ENCODE measurements at places on chromosomes 12 and 14.

DNA sequence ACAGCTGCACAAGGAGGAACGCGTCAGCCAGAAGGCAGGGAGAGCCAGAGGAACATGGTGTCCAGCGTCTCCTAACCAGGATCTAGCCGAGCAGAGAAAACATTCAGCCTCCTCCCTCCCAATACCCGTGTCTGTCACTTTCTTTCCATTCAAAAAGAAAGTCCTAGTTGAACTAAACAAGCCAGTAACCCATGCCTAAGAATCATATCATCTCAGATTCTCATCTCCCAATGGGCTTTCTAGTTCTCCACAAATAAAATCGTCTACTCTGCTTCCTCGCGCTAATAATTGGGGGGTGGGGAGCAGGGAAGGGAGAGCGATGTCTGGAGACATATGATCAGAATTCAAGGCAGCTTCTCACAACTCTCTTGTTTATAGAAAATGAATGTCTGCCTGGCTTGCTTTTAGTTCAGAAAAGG, 7.4 kb downstream of the NKX2-1 start:
- no peak for DNase-seq

GRCh38 chr14:58701604-58702003, 63.8 kb downstream of the DACT1 start:
- no peak for DNase-seq

DNA sequence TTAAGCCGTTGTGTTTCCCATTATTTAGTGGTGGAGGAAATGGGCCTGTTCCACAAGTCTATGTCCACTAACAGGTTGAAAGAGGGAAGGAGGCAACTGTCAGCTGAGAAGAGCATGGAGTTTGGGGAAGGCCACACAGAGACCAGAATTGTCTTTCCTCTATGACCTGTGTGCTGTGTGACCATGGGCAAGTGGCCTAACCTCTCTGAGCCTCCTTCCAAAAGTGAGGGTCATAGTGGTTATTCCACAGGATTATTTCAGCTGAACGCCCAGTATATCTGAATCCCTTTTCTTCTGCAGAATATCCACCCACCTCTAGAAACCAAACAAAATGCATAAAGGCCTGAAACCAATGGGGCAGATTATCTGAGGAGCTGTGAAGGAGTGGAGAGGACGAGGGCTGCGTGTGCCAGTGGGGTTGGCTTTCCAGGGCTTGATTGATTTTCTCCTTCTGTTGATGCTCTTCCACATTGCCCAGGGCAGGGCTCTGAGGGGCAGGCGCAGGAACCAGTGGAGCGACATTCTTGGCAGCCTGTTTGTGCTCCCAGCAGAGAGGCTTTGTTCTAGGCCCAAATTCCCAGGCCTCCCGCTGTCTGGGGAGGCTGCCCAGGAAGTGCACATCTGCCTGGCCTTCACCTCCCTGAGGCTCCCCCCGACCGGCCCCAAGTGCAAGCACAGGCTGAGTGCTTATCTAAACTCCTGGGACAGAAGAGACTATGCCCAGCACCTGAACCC, 452.7 kb downstream of the BCL11B start:
- DNase-seq: no peak

GRCh38 chr14:85934886-85935254, 404.9 kb downstream of the FLRT2 start:
- no peak for DNase-seq

DNA sequence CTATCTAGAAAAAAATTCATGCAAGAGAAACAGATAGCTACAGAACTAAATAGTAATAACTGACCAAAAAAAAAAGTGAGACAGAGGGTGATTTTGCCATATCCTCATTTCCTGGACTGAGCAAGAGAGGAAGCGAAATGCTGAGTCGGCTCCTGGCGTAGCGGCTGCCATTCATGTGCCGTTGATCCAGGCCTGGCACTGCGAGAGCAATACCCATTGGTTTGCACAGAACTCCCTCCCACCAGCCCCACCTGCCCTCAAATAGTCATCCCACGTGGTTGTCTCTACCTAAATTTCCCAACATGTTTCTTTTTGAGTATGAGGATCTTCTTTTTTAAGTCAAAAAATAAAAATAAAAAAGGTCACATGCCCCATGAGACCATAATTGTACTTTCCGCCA, 9.4 kb upstream of the WNT5B start:
- DNase-seq: peak; percentile 44

DNA sequence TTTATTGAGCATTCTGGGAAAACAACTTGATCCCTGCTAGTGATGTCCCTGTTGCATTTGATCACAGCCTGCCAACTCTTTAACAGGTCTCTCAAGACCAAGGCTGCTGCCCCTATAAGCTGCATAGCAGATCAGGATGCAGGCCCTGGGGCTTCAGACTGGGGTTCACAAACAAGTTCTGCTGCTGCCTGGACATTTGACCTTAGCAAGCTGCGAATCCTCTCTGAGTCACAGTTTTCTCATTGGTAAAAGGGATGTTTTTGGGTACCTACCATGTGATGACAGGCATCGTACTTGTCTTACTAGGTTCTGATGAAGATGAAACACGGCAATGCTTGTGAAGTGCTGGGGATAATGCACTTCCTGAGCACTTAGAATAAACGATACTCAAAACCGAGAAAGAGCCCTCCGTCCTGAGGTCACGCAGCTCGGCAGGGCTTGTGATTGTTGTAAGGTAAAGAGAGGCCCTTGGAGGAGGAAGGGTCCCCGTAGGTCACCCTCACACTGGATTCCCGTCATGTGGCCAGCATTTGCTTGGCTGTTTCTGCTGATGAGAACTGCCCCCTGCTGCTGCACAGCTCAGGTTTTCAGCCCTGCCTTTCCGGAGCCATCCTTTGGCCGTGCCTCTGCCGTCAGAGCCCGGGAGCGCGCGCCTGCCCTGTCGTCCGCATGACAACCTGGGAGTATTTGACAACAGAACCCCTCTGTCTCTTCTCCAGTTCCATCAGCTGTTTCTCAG, 39.1 kb downstream of the TSPAN9 start:
- DNase-seq: no peak

DNA sequence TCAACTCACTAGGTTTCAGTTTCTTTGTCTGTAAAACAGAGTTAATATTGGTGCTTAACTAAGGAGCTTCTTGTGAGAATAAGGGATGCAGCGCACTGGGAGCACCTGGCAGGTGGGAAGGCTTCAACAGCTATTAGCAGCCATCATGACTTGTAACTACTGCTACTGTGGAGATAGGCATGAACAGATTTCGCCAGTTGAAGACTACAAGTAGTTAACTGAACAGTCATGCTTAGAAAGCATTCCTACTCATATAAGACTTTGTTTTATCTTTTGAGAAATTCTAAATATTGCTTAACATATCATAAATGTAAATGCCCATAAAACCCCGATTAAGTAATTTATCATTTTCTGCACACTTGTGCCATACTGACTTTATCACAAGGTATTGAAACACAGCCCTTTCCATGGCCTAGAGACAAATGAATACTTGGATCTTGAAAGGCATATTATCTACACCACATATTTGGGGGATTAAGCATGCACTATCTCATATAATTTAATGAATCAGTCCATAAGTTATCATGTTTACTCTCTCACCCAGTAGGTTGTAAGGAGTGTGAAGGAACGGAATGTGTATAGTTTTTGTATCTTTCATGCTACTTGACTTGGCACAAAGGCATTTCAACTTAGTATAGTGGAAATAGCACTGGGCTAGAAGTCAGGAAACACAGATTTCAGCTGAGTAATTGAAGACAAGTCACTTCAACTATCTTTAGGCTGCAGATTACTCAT, 16.1 kb downstream of the NTN4 start:
- peak; percentile 53 for DNase-seq

Data from iris pigment epithelial cell (primary cell).